ENCODE measurements at places on chromosomes 4 and X.

DNA sequence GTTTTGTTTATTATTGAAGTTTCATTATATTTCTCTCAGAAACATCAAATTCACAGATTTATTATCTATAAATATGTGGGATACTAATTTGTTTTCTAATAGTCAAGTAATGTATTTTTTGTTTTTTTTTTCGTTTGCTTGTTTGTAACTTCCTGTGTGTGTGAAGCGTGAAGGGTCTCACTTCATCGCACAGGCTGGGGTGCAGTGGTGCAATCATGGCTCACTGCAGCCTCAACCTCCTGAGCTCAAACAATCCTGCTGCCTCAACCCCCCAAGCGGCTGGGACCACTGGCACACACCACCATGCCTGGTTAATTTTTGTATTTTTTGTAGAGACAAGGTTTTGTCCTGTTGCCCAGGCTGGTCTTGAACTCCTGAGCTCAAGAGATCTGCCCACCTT, 55.1 kb downstream of the SH3RF1 start:
- DNase-seq, result no peak

- peak; percentile 84 for DNase-seq
Observed at GRCh38 chrX:24117258-24117657, 32.3 kb upstream of the ZFX start.

GRCh38 chr4:35939751-35940150, 304.6 kb downstream of the ARAP2 start:
- no peak for DNase-seq

- DNase-seq, result no peak
Observed at GRCh38 chrX:153446950-153447580, 1.2 kb upstream of the TREX2 start.

GRCh38 chr4:148004228-148004857, 272.5 kb downstream of the ARHGAP10 start:
- peak; percentile 80 for DNase-seq

DNA sequence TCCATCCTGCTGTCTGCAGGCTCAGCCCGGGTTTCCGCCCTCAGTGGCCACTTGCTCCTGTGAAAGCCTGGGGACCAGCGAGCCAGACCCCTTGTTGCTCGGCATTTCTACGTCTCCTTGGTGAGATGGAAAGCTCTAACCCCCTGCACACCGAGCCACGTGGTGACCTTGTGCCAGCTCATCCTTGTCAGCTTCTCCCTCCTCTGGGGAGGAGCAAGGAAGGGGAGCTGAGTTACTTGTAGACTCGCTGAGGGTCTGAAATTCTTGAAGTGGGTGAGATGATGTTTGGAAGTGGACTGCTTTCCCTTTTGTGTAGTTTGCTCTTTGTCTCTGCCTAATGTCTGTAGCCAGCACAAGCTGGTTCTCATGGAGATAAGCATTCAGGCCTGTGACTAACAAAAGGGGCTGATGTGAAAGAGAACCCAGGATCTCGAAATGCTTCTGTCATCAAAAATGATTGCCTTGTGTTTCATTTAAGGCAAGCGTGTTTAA, 29.3 kb downstream of the RGS12 start:
- DNase-seq, result peak; percentile 41

DNA sequence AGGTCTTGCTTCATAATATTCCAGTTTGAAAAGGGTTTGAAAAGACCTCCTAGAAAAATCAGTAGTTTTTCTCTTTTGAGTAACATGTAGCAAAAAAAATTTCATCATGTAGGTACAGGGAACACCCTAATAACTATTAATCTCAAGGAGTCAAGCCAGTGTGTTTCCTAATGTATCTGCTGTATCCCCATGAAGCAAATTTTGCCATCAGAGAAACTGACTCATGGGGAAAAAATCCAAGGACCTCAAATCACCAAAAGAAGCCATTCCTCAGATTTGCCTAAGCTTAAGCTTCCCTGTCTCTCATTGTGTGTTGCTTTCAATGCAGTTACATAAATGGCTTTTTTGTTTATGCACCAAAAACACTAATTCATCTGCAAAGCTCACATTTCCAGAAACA, 29.7 kb downstream of the F9 start:
- DNase-seq, result peak; percentile 17

- peak; percentile 69 for DNase-seq
Observed at GRCh38 chr4:53717064-53717549, 125.8 kb upstream of the LNX1 start.
